Stimulated activated CD4-positive, alpha-beta T cell treated with anti-CD3 and anti-CD28 coated beads, Interleukin-1b, Interleukin-23, amount 100 ng/mL, for 1 hour (primary cell): ENCODE measurements at places on chromosomes 5 and 9.

GRCh38 chr5:172637740-172638139, 3.3 kb upstream of the NEURL1B start:
- DNase-seq: no peak

- DNase-seq: no peak
Observed at GRCh38 chr5:60262576-60263295, 369.2 kb upstream of the PDE4D start.

- DNase-seq: no peak
Observed at GRCh38 chr5:165525271-165525670, 2019.9 kb downstream of the MAT2B start.

- DNase-seq: no peak
Observed at GRCh38 chr5:17872204-17872603, 237.9 kb downstream of the TAF11L14 start.
